Natural killer cell (primary cell): ENCODE measurements at places on chromosomes 2 and 18.

DNA sequence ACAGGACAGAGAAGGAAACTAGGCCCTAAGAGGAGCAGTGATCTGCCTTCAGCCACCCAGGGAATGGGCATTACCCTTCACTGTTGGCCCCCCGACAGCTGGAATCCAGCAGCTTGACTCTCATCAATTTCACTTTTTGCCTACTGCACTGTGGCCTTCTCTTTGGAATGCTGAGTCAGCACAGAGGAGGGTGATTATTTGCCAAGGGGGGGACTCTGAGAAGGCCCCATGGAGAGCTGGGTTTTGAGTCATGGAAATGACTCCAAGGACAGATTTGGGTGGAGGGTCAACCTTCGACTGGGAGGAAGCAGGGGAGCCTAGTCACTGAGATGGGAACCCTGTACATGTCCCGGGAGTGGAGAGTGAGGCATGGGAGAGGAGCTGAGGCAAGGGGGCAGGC is 38.1 kb upstream of the NTSR2 start:
- DNase-seq: no peak

DNA sequence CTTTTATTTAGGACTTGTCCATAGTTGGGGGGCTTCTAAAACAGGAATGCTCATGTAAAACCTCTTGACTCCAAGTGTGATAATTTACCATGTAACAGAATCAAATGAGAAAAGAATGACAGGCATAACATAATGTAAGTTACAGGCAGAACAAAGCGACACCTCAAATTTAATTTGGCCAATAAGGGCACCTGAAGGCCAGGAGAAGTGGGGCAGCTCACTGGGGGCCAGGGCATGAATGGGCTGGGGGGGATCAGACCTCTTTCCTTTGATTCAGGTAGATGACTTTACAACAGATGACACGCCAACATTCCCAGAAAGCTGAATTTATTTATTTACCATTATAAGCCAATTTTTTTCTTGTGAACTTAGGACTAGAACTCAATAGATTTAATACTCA is 14.5 kb downstream of the MOCOS start:
- no peak for DNase-seq

- DNase-seq: no peak
These were observed 216.9 kb downstream of the SH3RF3 start for GRCh38 chr2:109345653-109346480.

DNA sequence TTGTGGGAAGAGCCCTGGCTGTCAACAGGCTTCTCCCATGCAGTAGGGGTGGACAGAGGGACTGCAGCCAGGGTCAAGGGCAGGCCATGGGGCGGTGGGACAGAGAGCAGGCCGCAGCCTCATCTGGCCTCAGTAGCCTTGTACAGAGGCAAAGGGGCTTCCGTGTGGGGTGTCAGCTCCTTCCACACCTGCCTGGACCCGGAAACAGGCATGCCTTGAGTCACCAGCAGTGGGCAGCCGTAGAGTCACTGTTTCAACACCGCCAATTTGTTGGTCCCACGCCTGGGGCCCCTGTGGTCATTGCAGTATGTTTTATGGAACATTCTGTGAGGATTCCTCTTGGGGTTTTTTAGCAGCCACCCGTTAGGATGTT is 173.0 kb downstream of the SMAD7 start:
- peak; percentile 26 for DNase-seq

- DNase-seq: no peak
These were observed 48.3 kb downstream of the THUMPD2 start for GRCh38 chr2:39730685-39731302.

DNA sequence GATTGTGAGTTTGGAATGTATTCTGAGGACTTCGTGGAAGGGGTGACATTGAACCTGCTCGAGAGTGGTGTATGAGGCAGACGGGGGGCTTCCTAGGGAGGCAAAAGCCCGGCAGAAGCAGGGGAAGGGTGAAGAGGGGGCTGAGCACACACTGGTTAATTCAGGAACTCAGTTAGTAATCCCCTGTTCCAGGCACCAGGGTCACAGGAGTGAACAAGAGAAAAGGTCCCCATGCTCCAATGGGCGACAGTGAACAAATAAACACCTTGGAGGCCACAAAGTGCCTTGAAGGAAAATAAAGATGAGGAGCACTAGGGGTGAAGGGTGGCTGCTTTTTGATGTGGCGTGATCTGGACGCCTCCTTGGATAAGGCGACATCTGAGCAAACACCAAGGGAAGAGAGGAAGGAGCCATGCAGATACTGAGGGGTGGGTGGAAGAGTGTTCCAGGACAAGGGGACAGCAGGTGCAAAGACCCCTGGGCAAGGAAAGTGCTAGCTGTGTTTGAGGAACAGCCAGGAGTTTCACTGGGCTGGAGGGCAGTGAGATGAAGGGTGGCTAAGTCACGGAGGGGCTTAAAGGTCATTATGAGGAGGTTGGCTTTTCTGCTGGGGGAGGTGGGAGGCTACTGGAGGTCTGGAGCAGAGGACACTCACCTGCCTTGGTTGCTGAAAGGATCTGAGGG is 26.7 kb upstream of the ASB18 start:
- DNase-seq: no peak

- no peak for DNase-seq
These were observed 144.9 kb downstream of the SCG2 start for GRCh38 chr2:223457301-223457700.

DNA sequence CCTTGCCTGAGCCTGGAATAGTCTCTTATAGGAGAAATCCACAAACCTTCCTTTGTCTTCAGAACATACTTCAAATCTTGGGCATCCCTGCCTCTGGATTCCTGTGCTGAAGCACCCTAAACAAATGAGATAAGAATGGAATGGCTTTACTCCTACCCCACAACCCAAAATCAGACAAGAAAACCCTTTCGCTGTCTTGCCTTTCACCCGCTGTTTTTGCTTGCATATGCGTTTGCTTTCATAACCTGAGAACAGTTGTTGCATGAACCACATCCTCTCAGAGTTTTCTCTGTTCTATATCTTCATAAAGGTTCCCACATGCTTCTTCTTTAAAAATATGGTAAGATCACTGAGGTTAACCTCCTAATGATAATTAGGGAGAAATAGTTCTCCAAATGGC is 132.1 kb upstream of the MAP3K20 start:
- DNase-seq: no peak

GRCh38 chr2:195537811-195538210 is 119.2 kb upstream of the SLC39A10 start:
- DNase-seq: no peak

DNA sequence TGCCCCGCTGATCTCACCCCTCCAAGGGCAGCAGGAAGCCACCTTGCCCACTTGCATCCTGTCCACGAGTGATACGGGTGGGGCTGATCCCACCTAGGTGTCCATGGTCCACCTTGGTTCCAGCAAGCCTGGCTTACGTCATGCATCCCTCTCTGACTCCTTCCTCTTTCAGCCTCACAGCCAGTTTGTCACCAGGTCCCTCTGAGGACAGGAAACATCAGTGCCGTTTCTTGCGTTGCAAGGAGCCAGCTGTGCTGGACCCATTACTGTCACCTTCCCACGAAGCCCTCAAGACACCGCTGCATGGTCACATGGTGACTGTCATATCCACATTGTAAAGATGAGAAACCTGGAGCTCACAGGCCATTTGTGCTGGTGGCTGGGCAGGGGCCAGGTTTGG is 34.8 kb upstream of the TWIST2 start:
- no peak for DNase-seq

- no peak for DNase-seq
These were observed 13.2 kb downstream of the VAPA start for GRCh38 chr18:9926977-9927376.

DNA sequence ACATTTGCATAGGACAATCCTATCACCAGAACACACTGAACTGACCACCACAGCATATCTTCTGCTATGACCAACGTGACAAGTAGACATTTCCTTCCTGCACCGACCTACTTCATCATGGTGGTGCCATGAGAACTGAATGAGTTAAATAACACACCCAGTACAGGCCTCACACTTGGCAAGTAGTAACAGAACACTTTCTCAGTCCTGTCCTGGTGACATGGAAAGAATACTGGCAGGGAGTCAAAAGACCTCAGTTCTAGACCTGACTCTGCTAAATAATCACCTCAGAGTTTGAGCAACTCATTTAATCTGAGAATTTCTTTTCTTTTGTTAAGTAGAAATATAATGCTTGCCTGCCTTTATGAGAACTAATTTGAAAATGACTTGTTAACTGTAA is 186.3 kb upstream of the SMAD7 start:
- DNase-seq: no peak

- DNase-seq: no peak
These were observed 9.9 kb downstream of the COL3A1 start for GRCh38 chr2:188984065-188984491.

DNA sequence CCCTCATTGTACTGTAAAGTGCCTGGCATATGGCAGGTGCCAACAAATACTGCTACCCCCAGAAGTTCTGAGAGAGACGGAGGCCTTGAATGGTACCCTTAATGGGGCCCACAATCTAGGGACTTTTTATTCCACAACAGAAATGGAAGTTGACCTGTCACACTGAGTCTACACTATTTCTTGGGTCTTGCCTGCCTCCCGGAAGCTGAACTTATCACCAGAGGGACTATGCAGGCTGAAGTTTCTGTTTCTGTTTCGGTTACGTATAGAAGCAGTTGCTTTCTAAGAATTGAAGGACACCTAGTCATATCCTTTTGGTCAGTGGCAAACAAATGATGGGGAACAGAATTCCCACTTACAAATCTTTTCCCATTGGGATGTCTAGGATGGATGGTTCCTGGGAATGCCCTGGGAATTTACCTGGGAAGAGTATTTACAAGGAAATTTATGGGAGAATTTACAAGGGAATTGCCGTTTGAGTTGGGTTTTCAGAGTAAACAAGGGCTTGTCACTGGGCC is 74.2 kb downstream of the HS1BP3 start:
- no peak for DNase-seq

- DNase-seq: no peak
These were observed 107.0 kb downstream of the SOS1 start for GRCh38 chr2:39013871-39014270.

GRCh38 chr2:142973160-142973821 is 95.8 kb downstream of the KYNU start:
- no peak for DNase-seq

GRCh38 chr2:22817197-22817596 is 567.8 kb upstream of the KLHL29 start:
- DNase-seq: no peak

DNA sequence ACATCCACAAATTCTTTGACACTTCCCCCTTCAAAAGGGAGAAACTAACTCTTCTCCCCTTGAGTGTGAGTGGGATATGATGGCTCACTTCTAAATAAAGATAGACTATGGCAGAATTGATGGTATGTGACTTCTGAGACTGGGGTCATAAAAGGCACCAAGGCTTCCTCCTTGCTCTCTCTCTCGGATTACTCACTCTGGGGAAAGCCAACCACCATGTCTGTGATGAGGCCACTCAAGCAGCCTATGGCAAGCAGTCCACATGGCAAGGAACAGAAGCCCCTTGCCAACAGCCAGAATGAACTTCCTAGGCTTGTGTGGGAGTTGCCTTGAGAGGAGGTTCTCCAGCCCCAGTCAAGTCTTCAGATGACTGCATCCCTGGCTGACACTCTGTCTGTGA is 43.6 kb downstream of the KIAA2012 start:
- DNase-seq: no peak
